Spinal cord (tissue), 10 donors: ENCODE measurements at places on chromosomes 2 and 18.
A peak's percentile ranks its signal among the peaks of the same experiment; 100 is the strongest.

GRCh38 chr2:188449561-188449960 lies 157.9 kb downstream of the GULP1 start:
- DNase-seq = no peak

- DNase-seq = peak; percentile 48
Measured at GRCh38 chr2:197097578-197098366, 171.3 kb upstream of the PGAP1 start.

DNA sequence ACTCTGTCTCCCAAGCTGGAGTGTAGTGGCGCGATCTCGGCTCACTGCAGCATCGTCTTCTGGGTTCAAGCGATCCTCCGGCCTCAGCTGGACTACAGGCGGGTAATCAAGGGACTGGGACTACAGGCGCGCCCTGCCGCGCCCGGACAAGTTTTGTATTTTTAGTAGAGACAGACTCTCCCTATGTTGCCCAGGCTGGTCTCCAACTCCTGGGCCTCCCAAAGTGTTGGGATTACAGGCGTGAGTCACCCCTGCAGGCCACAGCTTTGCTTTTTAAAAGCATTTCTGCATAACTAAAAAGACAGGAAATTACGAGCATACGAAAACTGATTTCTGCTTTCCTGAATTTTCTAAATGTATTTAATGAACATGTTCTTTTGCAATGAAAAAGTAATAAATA lies 916 bp upstream of the OSBPL1A start:
- no peak for DNase-seq

GRCh38 chr18:77993188-77993981 lies 743.7 kb downstream of the GALR1 start:
- DNase-seq = no peak

DNA sequence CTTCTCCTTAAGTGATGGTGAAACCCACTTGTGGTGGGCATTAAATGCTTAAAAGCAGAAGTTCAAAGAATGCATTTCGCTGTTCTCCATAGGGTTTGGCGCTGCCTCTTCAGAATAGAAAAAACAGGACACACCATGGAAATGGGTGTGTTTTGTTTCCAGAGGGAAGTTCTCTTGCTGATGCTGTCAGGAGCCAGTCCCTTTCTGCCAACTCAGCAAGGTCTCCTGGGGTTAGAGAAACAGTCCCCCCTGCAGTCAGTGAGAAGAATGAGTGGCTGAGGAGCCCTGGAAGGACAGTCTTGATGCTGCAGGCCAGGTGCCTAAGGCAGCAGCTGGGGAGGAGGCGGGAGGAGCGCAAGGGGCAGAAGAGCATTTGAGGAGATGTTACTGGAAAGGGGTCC lies 37.8 kb upstream of the ASAP2 start:
- peak; percentile 57 for DNase-seq

- DNase-seq = peak; percentile 67
Measured at GRCh38 chr2:104880076-104880475, 26.2 kb downstream of the POU3F3 start.

GRCh38 chr18:60024857-60025256 lies 125.1 kb downstream of the PMAIP1 start:
- no peak for DNase-seq

- no peak for DNase-seq
Measured at GRCh38 chr2:173588931-173589369, 234.3 kb downstream of the CDCA7 start.

GRCh38 chr18:43060020-43060419 lies 55.5 kb downstream of the RIT2 start:
- DNase-seq = no peak

DNA sequence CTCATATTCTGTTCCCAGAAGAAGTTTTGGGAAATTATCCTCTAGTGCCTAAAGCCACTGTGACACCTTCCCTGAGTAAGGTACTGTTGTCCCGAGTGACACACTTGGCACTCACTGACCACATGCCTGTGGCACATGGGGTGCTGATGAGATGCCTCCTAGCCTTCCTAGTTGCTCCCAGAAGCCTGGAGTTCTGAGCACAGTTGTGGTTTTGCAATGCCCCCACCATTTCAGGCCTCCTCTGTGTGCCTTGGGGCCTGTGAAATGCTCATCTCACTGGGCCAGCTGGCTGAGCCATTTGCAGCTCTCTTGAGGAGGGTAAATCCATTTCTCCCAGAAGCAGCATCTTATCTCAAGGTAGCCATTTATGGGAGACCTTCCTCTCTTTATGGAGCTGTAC lies 91.8 kb downstream of the DGKD start:
- DNase-seq = no peak

GRCh38 chr2:112798979-112799975 lies 15.0 kb upstream of the IL1A start:
- no peak for DNase-seq

GRCh38 chr18:12637393-12637792 lies 20.5 kb downstream of the SPIRE1 start:
- DNase-seq = no peak

- DNase-seq = peak; percentile 65
Measured at GRCh38 chr2:3195641-3196476, 181.8 kb downstream of the EIPR1 start.

GRCh38 chr2:172525601-172526000 lies 30.3 kb upstream of the PDK1 start:
- no peak for DNase-seq

DNA sequence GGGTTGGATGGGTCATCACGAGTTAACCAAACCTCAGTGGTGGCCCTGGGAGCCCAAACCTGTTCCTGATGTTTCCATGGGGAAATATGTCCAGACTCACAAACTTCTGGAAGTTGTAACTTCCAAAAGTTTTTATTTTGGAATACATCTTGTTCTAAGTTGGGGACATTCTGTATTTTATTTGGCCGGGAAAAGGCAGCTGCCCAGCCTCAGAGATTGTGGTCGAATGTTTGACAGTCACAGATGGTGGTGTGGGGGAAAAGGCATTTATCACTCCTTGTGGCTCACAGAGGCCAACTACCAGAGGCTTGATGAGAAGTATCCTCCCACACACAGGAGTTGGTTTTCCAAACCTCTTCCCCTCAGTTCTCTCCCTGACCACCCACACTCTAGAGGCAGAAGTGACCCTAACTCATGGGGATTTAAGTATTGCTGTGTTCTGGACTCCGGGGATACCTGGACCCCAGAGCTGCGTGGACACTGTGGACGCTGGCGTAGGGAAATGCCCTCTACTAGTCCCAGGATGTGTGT lies 124.7 kb upstream of the PPP1CB start:
- no peak for DNase-seq

DNA sequence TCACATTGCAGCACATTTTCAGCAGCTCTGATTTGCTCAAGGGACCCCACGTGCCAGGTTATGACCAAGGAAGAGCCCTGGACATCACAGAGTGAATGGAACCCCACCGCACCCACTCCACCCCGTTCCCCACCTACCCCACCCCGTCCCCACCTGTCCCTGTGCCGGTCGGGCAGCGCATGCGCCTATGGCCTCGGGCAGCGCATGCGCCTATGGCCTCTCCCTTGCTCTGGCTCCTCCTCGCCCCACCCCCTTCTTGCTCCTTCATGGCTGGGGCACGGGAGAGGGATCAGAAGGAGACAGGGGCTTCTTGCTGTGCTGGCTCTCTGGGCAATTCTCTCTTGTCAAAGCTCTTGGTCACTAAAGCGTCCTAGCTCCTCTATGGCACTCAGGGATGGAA lies 371.8 kb upstream of the HS6ST1 start:
- no peak for DNase-seq

- no peak for DNase-seq
Measured at GRCh38 chr18:55047546-55047945, 88.3 kb upstream of the CCDC68 start.

GRCh38 chr2:85926931-85927661 lies 38.3 kb upstream of the ST3GAL5 start:
- DNase-seq = no peak

DNA sequence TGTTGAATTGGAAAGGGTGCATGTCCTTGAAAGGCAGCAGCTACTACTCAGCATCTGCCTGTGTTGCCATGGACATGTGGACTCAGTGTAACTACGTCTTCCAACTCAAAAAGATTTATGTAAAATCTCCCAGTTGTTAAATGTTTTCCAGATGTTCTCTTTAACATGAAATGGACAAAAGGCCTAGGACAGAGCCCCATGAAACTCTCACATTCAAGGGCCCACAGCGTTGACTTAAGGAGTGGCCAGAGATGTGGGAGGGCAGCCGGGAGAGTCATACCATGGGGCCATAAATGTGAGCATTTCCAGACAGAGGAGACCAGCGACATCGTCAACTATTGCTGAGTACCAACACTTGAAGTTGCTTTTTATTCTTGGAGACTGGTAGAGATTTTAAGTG lies 9.9 kb downstream of the SLC3A1 start:
- no peak for DNase-seq

DNA sequence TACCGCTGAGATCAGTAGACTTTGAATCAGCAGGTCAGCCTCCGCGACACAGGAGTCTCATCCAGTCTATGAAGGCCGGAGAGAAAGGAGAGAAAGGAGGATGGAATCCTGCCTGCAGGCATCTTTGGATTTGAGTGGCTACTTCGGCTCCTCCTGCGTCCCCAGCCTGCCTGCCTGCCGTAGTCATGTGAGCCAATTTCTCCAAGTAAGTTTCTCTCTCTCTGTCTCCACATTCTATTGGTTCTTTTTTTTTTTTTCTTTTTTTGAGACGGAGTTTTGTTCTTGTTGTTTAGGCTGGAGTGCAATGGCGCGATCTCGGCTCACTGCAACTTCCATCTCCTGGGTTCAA lies 16.7 kb downstream of the PDCD1 start:
- no peak for DNase-seq

GRCh38 chr18:48829443-48830149 lies 121.2 kb downstream of the SMAD7 start:
- no peak for DNase-seq

GRCh38 chr2:109659396-109660045 lies 45.4 kb downstream of the SOWAHC start:
- no peak for DNase-seq

DNA sequence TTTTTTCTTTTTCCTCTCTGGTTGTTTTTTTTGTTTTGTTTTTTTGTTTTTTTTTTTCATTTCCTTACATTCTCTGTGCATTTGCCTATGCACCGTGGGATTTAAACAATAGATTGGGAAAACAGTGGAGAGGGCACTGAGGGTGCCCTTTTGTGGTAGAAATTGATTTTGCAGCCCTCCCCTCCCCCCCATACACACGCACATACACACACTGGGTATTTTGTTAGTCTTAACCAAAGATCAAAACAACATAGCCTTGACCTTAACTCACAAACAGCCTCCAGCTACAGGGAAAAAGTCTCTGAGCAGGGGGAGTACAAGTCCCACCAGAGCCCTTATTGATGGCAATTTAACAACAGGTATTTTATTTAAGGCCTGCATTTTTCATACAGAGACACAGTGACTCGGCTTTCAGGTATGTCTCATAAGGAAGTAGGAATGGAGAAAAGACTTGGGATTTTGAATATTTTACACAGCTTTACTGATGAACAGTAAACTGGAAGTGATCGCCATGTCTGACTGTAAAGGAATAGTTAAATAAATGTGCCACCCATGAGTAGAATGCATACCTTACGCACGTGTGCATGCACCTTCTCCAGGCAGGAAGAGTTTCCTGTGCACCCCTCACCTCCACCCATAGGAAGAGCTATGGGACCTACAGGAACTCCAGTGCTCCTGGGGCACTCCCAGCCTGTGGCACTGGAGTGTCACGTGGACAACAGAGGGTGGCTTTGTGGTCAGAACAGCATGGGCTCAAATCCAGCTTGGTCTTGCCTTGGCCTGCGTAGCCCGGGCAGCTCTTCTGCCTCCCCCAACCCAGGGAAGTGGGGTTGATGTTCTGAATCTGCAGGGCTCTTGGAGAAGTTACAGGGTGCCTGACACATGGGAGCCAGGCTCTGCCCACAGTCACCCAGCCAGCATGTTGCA lies 266.4 kb downstream of the ANAPC1 start:
- DNase-seq = no peak

- DNase-seq = no peak
Measured at GRCh38 chr18:9876867-9877654, 8.7 kb upstream of the TXNDC2 start.

GRCh38 chr2:8510519-8510918 lies 171.3 kb upstream of the ID2 start:
- DNase-seq = no peak

- DNase-seq = no peak
Measured at GRCh38 chr18:8969639-8970390, 132.7 kb upstream of the NDUFV2 start.

- DNase-seq = no peak
Measured at GRCh38 chr2:216352653-216353270, 19.5 kb downstream of the MARCHF4 start.
